ENCODE measurements at places on chromosomes 4 and X.

- no peak for DNase-seq
Observed at GRCh38 chr4:66653937-66654336, 891.4 kb downstream of the CENPC start.

- peak; percentile 63 for DNase-seq
Observed at GRCh38 chr4:37802068-37802666, 24.3 kb upstream of the PGM2 start.

- DNase-seq: no peak
Observed at GRCh38 chr4:141036786-141037185, 96.5 kb downstream of the RNF150 start.

DNA sequence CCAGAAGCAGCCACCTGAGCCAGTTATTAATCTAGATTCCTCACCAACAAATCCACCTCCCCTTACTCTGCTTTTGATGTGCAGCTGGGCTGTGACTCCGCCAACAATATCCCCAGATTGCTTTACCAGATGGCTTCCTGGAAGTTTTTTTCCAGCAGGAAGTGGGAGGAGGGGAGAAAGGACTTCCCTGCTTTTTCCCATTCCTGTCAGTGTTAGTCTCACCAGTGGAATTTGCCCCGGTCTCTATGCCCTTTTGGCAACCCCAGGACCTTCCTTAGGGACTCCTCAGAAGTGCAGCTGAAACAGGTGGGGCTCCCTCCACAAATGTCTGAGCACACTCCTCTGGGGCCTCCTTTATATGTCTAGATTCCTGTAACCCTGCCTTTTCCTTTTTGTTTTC is 465.2 kb upstream of the IGFBP7 start:
- DNase-seq: no peak

GRCh38 chr4:42570221-42570620 is 86.7 kb downstream of the ATP8A1 start:
- DNase-seq: peak; percentile 92

DNA sequence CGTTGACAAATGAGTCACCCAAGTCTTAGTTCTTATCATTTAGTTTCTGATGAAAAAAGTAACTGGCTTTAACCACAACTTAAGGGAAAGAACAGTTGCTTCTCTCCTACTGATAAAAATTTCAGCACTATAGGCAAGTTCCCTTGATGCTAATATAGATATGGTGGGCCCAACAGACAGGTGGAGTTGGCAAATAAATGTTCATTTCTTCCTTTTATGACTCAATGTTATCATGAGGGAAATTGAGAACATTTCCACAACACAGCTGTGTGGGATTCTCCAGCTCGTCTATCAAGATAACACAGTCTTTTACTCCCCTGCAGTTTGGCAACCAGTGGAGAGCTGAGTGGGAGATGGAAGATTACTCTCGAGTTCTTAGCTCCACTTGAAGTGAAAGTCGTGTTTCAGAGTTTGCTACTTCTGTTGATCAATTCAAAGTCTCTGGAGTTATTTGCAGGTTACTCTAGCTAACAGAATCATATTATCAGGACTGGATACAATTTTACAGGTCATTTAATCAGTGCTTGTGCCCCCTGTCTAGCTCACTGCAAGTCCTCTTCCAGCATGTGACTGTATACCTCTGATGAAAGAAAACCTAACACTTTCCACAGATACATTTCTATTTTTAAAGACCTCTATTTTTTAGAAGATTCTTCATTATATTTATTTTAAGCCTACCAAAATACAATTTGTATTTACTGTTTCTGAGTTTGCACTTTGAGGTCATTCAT is 270.6 kb upstream of the GK2 start:
- DNase-seq: no peak

GRCh38 chr4:26482508-26483462 is 7.5 kb downstream of the CCKAR start:
- no peak for DNase-seq

DNA sequence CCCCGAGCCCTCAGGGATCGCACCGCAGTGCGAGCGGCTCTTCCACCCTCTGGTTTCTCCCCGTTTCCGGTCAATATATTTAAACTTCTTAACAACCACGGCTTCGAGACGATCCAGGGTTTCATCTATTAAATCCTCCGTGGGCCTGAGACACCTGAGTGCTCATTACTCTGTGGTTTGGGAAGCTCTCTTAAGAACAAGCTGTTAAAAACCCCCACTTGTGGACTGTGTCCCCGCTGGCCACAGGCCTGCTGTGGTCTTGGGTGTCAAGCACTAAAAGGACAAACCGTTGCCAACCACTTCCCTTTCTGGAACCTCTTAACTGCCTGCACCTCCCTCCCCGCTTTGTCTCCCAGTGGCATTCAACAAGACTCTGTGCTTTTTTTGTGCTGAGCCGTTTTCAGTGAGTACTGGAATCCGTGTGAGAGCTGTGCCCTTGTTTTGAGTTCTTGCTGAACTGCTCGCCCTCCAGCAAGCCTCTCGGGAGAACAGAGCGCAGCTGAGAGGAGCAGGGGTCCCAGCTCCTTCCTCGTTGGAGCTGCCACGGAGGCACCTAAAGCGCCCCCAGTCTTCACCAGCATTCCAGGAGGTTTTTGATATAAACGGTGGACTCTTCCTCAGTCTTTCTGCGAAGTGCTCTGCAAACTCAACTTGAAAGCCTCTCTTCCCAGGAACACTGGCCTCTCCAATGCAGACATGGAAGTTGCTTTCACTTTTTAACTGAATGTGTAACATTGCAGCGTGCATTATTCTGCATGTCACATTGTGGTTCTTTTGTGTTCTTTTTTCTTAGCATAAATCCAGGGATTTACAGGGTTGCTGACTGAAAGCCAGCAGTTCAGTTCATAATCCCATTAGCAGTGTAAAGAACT is 691 bp upstream of the IGFBP7 start:
- peak; percentile 72 for DNase-seq

DNA sequence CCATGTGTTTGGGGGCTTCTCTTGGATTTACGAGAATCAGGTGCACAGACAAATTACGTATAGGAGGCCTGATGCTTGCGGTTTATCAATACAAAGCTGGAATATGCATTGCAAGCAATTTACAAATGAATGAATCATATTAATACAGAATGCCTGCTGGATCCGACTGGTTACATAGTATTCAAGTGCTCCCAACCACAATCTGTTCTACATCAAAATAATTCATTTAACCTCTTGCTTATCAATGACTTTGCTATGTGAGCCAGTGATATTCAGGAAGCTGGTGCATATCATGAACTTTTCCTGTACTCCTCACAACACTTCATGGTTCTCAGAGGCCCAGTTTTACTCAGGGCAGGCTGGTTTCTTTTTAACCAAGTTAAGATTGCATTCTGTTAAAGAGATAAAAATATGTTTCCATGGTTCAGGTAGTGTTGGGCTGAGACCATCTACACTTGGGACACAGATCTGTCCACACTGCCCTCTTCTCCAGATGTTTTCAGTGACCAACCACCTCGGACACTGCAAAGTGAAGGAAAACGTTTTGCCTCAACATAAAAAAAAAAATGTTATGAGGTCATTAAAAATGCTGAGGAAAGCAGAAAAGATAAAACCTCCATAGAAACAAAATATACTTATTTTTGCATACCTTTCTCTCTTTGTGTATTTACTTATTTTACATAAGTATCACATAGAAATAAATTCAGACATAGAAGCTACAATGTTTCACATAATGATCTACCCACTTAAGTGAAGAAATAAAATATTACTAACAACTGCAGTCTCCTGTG is 200.1 kb upstream of the VCX3A start:
- DNase-seq: no peak

DNA sequence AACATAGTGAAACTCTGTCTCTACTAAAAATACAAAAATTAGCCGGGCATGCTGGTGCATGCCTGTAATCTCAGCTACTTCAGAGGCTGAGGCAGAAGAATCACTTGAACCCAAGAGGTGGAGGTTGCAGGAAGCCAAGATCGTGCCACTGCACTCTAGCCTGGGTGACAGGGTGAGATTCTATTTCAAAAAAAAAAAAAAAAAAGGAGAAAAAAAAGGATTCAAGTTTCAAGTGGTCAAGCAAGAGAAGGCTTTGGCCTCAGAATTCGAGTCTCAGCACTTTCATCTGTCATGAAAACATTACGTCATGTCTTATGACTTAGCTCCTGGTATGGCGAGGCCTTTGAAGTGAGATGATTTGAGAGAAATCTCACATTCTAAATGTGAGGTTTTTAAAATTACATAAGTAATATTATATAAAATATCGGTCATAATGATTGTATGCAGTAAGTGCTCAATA is 21.2 kb upstream of the DHRSX start:
- no peak for DNase-seq

- no peak for DNase-seq
Observed at GRCh38 chrX:17735406-17735805, 1.9 kb upstream of the SCML1 start.

GRCh38 chr4:146674829-146675570 is 36.3 kb downstream of the POU4F2 start:
- DNase-seq: no peak

GRCh38 chr4:7845493-7846128 is 94.0 kb downstream of the AFAP1 start:
- DNase-seq: no peak

DNA sequence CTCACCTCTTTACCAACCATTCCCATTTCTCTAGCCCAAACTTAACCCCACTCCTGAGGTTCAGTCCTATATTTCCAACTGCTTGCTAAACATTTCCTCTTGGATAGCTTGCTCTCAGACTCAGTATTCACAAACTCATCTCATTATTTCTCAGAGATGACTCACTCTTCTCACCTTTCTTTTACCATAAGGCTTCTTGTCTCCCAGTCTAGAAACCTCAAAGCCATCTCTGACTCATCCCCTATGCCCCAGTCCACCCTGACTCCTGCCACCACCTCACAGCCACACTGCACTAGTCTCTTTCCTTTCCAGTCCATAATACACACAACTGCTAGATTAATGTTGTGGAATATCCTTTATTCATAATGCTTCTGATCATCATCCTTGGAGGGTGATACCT is 4.8 kb downstream of the FRMPD3 start:
- DNase-seq: no peak

- DNase-seq: peak; percentile 1
Observed at GRCh38 chr4:142656178-142656577, 189.9 kb downstream of the INPP4B start.

- DNase-seq: peak; percentile 32
Observed at GRCh38 chrX:17377091-17377717, 2.2 kb downstream of the NHS start.

DNA sequence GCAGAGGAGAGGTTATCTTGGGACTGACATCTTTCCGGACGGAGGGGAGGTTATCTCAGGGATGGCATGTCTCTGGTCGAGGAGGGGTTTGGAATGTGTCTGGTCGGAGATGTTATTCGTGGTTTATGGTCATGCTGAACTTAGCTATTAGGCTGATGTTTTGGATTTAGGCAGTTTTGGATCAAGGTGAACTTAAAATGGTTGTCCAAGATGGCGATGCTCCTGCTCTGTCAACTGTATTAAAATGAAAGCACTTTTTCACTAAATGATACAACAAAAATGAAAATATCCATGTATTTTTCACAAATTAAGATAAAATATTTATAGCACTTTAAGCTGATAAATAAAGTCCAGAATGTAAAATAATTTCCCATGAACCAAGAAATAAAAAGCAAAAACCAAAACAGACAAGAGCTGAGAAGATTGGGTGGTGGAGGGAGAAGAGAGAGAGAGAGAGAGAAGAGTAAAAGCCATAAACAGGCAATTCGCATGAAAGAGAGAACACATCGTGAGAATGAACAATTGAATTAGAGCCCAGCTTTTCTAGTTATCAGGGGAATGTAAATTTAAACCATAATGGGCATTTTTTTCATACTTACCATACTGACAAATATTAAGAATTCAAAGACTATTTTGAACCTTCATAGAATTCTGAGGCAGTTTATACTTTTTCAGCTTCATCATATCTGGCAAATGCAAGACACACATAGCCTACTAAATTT is 2236.0 kb upstream of the AGA start:
- no peak for DNase-seq

- DNase-seq: no peak
Observed at GRCh38 chr4:156401371-156401770, 447.7 kb upstream of the CTSO start.

- peak; percentile 19 for DNase-seq
Observed at GRCh38 chrX:123731987-123732669, 724 bp downstream of the THOC2 start.

DNA sequence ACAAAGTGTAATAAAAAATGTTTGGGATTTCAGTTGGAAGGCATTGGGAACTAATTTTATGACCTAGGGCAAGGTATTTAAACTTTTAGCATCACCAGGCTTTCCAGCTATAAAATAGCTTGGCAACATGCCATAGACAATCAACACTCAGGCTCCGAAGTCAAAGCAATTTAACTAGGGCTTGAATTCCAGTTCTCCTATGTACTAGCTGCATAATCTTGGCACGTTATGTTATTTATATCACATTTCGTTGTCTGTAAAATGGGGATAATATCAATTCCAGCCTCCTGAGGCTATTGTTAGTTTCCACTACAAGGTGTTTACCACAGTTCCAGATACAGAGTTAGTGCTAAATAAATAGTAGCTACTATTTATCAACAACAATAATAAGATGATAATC is 78.8 kb downstream of the DMD start:
- no peak for DNase-seq

DNA sequence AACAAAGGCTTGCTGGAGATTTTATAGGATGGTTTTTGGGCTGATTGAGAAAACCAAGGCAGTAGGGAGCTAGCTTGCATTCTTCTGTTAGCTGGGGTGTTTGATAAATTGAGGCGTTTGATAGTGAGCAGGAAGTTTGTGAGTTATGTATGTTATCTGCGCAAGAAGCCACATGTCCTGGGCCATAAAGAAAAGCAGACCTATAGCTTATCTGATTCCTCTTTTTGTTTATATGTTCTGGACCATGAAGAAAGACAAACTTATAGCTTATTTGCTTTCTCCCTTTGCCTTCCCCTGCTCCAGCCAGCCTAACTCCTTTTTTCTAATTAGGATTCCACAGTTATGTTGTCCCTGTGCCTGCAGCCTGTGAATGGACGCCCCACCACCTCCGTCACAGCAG is 9.2 kb downstream of the HNRNPH2 start:
- DNase-seq: no peak

DNA sequence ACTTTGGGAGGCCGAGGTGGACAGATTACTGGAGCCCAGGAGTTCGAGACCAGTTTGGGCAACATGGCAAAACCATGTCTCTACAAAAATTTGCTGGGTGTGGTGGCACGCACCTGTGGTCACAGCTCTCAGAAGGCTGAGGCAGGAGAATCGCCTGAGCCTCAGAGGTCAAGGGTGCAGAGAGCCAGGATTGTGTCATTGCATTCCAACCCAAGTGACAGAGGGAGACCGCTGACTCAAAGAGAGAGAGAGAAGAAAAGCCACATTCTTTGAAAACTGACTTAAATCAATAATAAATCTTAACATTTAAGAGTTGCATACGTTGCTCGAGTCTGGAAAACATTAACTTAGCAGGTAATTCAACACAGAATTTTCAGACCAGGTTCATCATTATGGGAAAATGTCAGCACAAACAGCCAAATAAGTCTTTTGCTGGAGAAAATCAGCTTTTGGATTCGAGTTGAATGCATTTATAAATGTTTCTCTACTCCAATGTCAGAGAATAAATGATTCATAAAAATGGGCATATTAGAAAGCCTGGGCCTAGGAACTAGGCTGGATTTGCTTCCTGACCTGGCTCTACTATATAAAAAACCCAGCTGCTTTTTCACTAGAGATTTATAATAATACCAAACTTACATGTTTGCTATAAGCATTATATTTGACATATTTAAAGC is 68.3 kb upstream of the RBPJ start:
- DNase-seq: no peak

- DNase-seq: no peak
Observed at GRCh38 chr4:106149911-106150310, 166.1 kb downstream of the TBCK start.

All from thyroid gland (tissue), 4 donors.